ENCODE measurements at places on chromosomes 12 and 14.

DNA sequence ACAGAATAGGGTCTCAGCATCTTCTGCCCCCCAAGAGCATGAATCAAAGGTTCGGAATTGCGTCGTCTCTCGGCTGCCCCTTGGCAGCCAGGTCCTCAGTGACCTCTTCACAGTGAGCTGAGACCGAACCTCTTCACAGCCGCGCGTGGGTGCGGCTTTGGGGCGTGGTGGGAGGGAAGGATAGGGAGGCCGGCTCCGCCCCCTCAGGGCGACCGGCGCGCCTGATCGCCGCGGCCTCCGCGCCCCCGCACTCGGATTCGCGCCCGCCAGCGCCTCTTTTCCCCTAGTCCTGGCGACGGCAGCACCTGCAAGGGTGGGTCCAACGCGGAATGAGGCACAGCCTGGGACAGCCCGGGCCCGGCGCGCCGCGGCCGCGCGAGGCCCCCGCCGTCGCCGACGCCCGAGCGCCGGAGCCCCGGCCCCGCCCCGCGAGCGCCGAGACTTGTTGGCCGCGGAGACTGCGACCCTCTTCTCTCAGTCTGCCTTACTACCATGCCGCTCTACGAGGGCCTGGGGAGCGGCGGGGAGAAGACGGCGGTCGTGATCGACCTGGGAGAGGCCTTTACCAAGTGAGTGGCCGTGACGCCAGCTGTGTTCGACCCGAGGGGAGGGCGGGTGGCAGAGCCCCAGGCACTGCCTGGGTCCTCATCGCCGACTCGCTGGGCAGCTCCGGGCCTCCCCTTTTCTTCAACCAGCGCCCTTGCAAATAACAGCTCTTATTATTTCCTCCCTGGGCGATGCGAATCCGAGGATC lies at the start of gene ACTR10:
Gene ACTR10 (plus strand): TSS at position 424 of the 754 bp plus-strand sequence. CDS start 69 bp downstream, at position 493.
- DNase-seq = peak; percentile 86

- DNase-seq = no peak
Observed at GRCh38 chr14:87679866-87680265, 313.1 kb downstream of the GALC start.

DNA sequence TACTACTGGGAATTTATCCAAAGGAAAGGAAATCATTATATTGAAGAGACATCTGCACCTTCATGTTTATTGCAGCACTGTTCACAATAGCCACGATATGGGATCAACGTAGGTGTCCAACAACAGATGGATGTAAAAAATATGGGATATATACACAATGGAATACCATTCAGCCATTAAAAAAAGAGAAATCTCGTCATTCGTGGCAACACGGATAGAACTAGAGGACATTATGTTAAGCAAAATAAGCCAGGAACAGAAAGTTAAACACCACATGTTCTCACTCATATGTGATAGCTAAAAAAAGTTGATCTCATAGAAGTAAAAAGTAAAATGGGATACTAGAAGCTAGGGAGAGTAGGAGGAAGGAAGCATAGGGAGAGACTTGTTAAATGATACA lies 82.9 kb upstream of the CLMN start:
- DNase-seq = no peak

GRCh38 chr12:91667694-91668093 lies 478.0 kb downstream of the BTG1 start:
- DNase-seq = no peak

- no peak for DNase-seq
Observed at GRCh38 chr12:49502590-49502989, 36.2 kb upstream of the KCNH3 start.

GRCh38 chr12:132186857-132187620 lies 42.8 kb downstream of the NOC4L start:
- no peak for DNase-seq

GRCh38 chr12:49091836-49092085 lies 2.8 kb downstream of the DHH start:
- no peak for DNase-seq

DNA sequence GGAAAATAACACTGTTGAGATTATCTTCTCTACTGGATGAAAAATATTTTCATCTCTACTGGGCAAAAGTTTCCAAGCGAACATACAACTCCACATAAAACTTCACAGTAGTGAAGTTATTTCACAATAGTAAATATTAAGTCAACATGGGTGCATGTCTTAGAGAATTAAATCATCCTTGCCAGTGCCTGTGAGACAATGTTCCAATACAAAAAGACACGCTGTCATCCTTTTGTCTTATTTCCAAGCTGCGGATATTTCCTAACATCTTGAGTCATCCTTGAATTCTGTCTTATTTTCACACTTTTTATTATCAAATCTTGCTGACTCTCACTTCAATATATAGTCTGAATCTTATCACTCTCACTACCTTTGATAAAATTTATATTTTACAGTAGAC lies 142.9 kb upstream of the KITLG start:
- DNase-seq = no peak

DNA sequence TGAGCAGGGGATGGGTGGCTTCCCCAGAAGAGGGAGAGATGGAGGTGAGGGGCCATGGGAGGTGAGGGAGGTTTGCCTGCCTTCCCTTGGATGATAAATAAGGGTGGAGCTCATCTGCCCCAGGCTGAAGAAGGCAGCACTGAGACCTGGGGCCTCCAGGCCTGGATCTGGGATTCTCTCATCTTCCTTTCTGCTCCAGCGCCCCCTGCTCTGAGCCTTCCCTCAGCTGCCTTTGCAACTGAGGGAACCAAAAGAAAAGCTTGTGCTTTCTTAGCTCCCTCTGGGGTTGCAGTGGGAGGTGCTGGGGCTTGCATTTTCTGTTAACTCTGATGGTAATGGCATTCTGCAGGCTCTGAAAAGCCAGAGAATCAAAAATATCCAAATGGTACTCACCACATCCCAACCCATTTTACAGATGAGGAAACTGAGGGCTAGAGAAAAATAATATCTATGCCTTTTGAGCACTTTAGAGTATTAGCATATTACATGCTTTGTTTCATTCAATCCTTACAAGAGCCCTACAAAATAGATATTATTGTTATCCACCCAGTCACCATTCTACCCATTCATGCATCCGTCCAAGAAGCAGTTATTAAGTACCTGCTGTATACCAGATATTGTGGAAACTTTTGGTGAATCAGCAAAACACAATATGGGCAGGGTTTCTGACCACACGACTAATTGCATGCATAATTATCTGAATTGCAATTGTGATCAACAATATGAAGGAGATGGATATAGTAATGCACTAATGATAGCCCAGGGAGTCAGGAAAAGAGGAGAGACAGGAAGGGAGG lies 102.2 kb downstream of the WSCD2 start:
- DNase-seq = no peak

- DNase-seq = no peak
Observed at GRCh38 chr14:38605193-38606114, 349.6 kb upstream of the CLEC14A start.

- no peak for DNase-seq
Observed at GRCh38 chr12:102735104-102735503, 181.9 kb downstream of the PAH start.

- DNase-seq = no peak
Observed at GRCh38 chr12:121738340-121738858, 25.8 kb downstream of the TMEM120B start.

DNA sequence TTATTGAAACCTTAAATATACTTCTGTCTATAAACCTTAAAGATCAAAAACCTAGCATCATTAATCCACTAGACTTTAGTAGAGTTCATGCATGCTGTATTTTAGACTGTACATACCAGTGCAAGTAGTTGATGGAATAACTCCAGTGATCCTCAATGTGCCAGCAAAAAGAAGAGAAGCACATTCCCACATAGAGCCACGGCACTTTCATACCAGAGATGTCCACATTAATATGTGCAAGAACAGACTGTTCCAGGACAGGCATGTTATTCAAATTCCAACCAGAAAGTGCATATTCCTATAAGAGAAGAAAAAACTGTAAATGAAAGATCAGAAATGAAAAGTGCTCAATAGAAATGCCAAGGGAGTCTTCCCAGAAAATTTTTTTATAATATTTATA lies 55.0 kb downstream of the KDM5A start:
- DNase-seq = no peak

- peak; percentile 20 for DNase-seq
Observed at GRCh38 chr12:93274937-93275336, 102.8 kb upstream of the NUDT4 start.

DNA sequence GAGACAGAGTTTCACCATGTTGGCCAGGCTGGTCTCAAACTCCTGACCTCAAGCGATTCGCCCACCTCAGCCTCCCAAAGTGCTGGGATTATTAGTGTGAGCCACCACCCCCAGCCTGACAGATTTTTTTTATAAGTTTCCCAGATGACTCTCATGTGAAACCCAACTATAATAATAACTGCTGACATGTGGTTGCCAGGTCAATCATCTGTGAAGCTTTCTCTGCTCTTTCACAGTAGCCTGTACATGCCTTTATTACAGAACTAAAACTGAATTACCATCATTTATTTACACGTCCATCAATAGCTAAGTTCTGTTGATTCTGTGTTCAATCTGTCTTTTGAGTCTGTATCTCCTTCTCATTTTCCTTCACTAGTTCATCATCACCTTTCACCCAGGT lies 218.5 kb downstream of the RPS29 start:
- DNase-seq = no peak
